ENCODE measurements at places on chromosomes 1 and 21.
A peak's percentile ranks its signal among the peaks of the same experiment; 100 is the strongest.

DNA sequence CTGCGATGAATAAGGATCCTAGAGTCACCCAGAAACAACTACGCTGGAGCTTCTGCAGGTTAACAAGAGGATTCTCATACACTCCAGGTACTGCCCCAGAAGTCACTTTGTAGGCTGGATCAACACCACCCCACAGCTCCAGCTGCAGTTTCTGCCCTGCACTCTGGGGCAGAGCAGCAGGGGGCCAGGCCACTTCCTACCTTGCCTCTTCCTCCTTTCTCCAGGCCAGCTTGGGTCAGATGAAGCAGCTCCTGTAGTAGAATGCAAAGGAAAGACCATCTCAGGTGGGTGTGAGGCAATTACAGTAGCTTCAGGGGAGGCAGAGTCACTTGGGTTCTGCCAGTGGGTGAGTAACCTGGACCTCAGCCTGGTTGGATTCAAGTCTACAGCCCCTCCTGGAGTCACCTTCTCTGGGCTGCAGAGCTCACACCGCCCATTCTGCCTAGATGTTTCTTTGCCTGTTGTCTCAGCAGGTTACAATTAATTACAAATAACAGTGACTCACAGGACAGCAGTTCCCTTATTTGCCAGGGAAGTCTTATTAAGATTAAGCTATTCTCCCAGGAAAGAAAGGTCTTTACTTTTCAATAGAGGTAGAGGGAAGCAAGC, 24.4 kb upstream of the BCAR3 start:
- no peak for DNase-seq

- no peak for DNase-seq
Observed at GRCh38 chr21:33540711-33541104, 1.2 kb downstream of the GART start.

GRCh38 chr1:201095581-201095980, 16.6 kb downstream of the CACNA1S start:
- no peak for DNase-seq

GRCh38 chr1:180262628-180263488, 32.8 kb downstream of the LHX4 start:
- DNase-seq: no peak

DNA sequence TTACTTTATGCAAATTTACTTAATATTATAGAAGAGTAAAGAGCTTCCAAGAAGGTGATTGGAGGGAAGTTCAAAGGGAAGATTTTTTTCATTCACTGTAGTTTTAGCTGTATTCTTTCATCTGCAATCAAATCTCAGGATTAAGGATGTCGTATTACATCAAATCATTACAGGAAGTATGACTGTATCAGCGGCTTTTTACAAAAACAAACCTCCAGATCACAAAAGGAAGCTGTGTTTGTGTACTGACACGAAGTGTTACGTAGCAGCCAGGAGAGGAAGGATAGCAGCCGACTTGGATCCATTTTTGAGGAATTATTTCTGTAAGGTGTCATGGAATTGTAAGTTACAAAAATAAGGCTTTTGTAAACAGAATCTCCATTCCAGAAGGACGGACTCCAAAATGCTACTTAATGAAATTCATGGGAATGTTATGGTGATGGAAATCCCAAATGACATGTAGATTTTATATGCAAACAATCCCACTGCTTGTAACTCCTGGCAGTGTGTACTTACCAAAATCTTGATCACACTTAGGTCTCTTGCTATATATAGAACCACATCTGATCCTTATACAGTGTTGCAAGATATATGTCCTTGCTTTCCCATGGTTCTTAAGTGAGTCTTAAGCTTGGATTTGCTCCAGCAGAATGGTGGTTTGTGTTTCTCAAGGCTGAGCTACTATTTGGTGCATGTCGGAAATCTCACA, 49.8 kb downstream of the KCNJ15 start:
- DNase-seq: no peak

DNA sequence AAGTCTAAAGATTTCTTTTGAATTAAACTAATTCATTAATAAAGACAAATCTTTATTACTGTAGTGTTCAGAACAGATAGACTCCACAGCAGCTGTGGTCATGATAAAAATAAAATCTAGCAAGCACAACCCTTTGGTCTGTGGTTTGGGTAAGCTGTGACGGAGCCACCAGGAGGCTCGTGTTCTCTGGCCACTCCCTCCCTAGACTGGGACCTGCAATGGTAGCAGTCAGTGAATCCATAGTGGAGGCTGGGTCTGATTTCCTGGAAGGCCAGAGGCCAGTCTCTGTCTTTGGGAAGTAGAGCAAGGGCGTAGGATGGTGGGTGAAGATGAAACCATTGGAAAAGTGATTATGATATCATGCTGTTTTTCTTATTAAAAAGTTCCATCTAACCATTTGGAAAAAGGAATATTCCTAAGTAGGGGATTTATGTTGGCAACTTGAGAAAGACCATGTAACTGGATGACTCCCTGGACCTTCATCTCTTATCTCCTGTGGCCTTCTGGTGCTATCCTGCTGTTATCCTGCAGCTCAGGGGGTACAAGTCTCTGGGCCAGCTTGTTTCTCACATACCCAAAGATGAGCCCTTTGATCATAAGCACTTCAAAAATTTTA, 39.0 kb downstream of the TENT5C start:
- peak; percentile 92 for DNase-seq

GRCh38 chr1:199855580-199855979, 171.9 kb upstream of the NR5A2 start:
- peak; percentile 45 for DNase-seq

GRCh38 chr1:232244426-232244825, 385.5 kb downstream of the SIPA1L2 start:
- no peak for DNase-seq

- DNase-seq: no peak
Observed at GRCh38 chr1:177091040-177091439, 73.5 kb downstream of the ASTN1 start.

GRCh38 chr21:19198801-19199200, 795.2 kb upstream of the TMPRSS15 start:
- DNase-seq: no peak

Data from hematopoietic multipotent progenitor cell treated with erythropoietin and hydrocortisone succinate and interleukin-3 and kit ligand, for 4 days (in vitro differentiated cells).